ENCODE measurements at places on chromosomes 1 and 21.

DNA sequence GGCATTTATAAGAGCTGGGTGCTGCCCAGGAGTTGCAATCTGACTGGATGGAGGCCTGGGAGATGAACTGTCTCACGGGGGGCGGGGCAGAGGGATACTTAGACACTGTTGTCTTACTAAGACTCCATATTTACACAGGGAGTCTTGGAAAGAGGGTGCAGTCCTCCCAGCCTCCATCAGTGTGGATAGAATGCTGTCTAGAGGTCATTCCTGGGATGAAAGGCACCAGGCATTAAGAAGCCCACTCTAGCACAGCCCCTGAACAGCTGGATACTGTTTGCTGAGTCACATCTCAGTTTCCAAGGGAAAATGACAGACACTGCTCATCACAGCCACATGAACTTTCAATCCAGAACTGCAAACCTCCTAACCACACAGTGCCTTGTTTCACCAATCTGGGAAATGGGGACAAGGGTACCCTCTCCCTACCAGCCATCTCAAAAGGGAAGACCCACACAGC lies 43.3 kb downstream of the SSBP3 start:
- no peak for DNase-seq

DNA sequence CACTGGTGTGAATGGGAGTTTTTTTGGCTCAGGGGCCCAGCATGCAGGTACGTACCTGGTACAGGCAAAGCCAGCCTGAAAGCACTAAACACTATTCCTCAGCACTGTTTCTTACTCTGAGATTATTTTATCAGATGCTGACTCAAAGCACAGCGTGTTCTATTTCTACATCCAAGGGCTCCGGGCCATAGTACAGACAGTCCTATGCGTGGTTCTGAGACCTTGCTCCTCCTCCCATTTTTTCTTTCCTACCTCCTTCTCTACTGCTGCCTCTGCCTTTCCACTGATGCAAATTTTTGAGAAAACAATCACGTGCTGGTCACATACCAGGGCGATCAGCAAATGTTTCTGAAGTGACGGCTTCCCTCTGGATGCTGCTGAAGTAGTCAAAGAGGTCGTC lies 36.3 kb downstream of the PDPN start:
- no peak for DNase-seq

DNA sequence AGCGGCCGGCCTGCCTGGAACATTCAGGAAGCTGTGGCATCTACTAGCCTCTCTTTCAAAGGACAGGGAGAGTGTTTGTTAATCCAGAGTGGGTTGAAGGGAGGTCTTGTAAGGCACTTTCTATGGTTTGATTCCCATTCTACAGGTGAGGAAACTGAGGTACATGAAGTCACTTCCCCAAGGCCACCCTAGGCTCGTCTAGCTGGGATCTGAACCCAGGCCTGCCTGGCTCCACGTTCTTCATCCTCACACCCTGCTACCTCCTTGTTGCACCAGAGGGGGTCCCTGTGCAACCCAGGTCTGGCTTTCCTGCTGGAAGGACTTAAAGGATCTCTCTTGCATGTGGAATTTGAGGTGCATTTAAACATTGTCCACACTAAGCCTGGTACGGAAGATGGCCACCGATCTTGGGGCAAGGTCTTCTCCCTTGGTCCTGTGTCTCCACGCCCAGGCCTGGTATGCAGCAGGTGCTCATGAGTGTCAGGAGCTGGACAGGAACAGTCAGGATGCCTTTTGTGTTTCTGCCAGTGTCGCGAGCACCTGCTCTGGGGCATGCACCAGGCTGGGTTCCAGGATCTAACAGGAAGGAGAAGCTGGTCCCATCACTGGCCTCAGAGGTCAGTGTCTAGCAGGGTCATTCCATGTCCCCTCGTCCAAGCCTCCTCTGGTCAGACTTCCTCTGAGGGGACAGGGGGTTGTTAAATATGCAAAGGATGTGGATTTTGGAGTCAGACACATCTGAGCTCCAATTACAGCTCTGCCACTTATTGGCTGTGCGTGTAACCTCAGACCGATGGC lies 103.2 kb upstream of the RUNX3 start:
- DNase-seq, result no peak

DNA sequence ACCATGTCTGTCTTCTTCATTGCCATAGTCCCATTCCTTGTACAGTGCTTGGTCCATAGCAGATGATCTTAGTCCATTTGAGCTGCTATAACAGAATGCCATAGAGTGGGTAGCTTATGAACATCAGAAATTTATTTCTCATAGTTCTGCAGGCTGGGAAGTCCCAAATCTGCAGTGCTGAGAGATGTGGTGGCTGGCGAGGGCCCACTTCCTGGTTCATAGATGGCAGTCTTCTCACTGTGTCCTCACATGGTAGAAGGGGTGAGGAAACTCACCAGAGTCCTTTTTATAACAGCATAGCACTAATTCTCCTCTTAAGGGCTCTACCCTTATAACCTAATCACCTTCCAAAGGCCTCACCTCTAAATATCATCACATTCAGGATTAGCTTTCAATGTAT lies 23.1 kb upstream of the RAP1A start:
- no peak for DNase-seq

DNA sequence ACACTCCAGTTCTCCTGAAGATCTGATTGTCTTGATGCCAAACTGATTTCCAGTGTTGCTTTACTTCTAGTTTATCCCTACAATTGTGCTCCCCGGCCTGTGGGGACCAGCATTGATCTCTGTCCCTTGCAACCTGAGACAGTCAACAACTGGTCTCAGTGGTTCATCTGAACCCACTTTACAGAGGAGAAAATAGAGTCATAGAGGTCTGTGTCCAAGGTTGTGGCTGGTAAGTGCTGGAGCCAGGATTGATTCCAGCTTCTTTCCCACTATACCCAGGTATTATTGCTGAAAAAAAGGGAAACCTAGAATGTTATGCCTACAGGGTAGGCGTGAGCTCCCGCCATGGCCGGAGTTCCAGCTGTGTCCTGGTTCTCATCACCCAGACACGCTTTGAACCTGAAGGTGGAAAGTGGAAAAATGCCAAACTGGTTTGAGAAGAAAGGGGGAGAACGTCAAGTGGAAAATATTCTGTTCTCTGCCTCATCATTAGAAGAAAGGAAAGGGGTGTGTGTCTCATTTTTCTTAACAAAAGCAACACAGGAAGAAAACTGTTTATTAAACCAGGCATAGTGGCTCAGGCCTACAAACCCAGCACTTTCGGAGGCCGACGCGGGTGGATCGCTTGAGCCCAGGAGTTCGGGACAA lies 60.7 kb upstream of the ITPKB start:
- no peak for DNase-seq

DNA sequence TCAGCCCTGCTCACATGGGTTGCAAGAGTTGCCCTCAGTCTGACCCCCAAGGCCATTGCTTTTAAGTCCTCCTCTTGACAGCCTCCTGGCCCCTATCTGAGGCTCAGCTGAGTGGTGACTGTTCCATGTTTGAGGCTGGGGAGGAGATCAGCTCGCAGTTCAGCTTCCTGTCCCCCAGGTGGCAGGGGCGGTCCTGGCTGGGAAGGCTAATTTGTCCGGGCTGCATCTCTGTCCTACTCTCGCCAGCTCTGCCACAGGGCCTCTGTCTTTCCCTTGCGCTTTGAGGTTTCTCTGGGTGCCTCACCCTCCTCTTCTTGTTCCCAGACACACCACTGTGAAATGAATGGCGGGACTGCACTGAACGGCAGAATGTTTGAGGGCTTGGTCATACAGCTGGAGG lies 157.3 kb downstream of the KCNJ6 start:
- no peak for DNase-seq

DNA sequence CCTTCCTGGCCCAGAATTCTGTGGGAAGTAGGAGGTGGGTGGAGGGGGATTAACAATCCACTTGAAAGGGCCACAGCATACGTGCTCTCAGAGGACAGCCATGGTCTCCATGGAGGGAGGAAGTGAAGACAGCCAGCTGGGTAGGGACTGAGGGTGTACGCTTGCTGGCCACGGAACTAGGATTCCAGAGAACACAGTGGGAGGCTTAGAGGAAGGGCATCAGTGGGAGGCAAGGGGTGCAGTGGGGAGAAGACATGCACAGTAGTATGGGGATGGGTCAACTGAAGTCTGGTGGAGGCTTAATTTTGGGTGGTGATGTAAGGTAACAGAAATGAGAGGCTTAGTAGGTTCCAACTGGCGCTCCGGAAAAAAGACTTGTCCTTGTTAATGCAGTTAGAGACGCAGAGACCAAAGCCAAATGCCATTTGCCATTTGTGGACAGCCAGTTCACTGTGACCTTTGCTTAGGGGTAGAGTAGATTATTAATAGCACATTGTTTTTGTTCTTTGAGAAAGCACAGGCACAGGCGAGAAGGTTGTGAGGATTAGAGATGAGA lies 103.0 kb downstream of the ZSCAN20 start:
- DNase-seq, result no peak

- DNase-seq, result no peak
Observed at GRCh38 chr21:43307677-43308070, 119.3 kb downstream of the SIK1 start.

- no peak for DNase-seq
Observed at GRCh38 chr1:208879022-208879421, 634.8 kb upstream of the PLXNA2 start.

DNA sequence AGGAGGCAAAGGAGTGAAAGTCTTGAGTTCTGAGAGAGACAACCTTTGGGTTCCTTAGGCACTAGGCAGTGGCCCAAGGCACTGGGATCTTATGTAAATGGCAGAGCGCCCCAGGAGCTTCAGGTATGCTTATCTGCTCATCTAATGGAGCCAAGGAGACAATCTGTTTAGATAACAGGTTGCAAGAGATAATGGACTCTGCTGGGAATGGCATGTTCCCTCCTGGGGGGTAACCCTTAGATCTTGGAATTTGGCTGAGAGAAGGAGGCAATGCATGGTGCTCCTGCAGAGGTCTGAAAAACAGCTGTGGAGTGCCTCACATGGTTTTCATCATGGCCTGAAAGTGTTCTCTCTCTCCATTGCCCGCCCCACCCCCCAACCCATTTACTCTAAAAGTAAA lies 44.1 kb upstream of the WLS start:
- DNase-seq, result no peak

DNA sequence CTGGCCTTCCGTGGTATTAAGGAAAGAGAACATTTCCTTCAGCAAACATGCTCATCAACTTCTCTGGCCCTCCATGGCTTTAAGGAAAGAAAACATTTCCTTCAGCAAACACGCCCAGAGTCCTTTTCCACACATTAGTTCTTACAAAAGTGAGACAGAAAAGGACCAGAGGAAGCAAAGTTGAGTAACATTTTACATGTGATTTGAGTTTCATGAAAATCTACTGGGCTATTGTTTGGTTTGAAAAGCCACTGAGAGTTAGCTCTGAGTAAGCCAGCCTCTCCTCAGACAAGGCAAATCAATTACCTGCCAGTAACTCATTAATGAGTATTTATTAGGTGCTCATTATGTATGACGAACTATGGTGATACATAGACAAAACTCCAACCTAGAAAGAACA lies 78.0 kb downstream of the NID1 start:
- no peak for DNase-seq

- no peak for DNase-seq
Observed at GRCh38 chr1:2641381-2642130, 8.7 kb upstream of the MMEL1 start.

- no peak for DNase-seq
Observed at GRCh38 chr1:6294080-6294889, 33.4 kb upstream of the GPR153 start.

- DNase-seq, result peak; percentile 30
Observed at GRCh38 chr1:46466477-46467182, 23.0 kb upstream of the DMBX1 start.

GRCh38 chr1:199742547-199742946 lies 285.0 kb upstream of the NR5A2 start:
- DNase-seq, result no peak

- no peak for DNase-seq
Observed at GRCh38 chr1:41246568-41246967, 4.5 kb upstream of the SCMH1 start.

DNA sequence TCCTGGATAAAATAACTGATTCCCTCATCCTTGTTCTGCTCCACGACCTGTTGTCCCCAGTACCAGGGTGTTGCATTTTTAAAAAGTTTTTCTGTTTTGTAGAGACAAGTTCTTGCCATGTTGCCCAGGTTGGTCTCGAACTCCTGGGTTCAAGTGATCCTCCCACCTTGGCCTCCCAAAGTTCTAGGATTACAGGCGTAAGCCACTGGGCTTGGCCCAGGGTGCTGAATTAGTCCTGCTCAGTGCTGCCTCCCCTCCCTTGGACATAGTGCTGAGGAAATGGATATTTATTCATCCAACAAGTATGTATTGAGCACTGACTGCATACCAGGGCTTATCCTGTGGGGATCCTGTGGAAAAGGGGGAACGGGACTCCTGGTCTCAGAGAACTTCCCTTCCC lies 126.4 kb downstream of the PTPRU start:
- DNase-seq, result no peak

DNA sequence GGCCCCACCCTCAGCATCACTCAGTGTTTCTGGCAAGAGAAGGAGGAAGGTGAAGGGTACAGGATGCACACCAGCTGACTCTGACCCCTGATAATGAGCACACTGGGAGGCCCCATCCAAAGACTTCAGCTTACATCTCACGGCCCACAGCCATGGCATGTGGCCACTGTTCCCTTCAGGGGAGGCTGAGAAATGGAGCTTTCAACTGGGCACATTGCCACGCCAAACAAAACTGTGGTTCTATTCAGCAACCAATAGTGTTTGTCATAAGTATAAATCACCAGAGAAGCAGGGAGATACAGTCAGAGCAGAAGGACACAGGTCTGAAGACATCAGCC lies 12.7 kb upstream of the TRAF3IP3 start:
- DNase-seq, result no peak

GRCh38 chr21:44498280-44499210 lies 41.5 kb downstream of the KRTAP10-1 start:
- DNase-seq, result no peak

DNA sequence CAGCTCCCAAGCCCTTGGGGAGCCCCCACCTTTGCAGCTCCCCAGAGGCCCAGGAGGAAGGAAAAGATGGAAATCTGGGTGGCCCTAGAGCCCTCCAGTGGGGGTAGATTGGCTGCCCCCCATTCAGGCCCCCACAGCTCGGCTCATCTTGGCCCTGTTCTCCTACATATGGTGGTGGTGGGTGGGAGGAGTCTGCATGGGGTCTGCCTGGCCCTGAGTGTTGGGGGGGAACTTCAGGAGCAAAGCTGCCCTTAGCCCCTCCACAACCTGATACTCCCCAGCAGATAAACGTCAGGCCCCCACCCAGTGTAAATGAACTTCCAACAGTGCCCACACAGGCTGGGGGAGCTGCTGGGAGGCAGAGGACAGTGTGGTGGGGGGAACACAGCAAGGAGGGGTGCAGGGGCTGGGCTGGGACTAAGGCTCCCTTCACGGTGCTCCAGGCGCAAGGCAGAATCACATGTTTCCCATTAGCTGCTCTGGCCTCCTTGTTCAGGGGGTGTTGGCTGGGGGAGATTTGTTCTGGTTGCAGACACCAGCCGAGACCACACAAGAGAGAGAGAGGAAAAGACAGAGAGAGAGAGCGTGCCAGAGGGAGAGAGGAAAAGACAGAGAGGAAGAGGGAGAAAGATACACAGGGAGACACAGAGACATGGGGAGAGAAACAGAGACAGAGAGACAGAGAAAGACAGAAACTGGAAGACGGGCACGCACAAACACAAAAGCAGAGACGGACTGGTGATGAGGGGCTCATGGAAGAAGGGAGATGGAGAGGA lies 42.6 kb downstream of the AHDC1 start:
- no peak for DNase-seq

- DNase-seq, result no peak
Observed at GRCh38 chr1:109595531-109595930, 23.9 kb downstream of the GNAT2 start.

Measured in hippocampal formation (tissue), 2 donors.